ENCODE measurements at places on chromosomes 12 and 14.

DNA sequence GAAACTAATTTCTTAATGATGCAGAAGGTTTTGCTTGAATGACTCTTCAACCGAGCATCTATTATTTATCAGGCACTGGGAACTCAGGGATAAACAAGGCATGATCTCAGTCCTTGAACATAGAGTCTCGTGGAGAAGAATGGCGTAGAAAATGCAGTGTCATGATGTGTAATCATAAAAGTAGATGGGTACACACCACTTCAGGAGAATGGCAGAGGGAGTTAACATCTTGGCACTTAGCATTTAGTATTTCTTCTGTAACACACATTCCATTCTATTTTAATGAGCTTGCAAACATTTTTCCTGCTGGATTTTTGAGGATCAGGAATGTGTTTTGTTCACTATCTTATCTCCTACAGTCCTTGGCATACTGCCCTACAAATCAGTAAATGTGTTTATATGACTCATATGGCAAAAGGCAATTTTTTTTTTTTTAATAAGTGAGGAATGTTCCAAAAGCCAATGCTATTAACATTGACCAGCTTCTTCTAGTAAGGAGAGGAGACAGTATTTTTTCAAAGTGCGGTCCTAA lies 3.8 kb downstream of the TXNRD1 start:
- no peak for DNase-seq

DNA sequence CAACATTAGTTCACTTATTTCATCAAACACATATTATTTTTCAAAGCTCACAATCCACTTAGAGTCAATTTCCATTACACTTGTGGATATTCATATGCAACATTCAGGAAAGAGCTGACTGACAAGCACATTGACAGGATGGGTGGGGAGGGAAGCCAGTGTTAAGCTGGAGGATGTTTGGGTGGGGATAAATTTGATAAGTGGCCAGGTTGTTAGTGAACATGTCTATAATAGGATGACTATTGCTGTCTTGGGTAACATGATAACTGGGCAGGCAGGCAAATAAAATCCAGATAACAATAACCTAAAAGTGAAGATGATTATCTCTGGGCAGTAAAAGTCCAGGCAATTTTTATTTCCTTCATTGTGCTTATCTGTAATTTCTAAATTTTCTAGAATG lies 73.8 kb upstream of the OSBPL8 start:
- no peak for DNase-seq

- no peak for DNase-seq
Observed at GRCh38 chr14:52312931-52313355, 1.2 kb upstream of the PTGER2 start.

DNA sequence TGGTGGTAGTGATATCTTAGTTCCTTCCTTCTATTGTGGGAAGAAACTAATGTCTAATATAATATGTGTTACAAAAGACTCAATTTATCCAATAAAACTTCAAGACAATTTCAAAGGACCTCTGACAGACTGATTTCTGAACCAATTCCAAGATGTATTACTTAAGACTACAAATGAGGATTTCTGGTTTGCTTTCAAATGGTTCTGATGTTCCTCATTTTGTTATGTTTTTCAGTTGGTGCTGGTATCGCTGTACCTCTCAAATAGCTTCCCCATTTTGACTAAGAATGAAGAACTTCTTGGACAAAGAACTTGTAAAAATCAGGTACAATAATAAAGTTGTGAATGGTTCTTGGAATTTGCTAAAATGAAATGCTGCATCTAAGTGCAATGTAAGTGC lies 19.4 kb upstream of the MBIP start:
- no peak for DNase-seq

DNA sequence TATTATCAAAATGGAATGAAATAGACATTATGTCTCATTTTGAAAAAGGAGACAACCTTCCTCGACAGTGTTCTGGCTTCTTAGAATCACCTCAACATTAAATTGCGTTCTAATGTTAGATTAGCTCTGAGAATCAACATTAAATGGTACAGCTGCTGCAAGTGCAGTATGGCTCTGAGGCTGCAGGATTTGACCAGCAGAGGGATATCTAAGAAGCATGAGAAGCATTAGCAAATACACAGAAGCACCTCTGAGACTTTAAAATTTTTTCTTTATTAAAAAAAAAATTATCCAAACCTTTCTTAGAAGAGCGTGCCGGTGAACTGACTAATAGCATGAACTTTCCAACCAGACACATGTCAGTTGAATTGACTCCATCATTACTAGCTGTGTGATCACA lies 253.4 kb upstream of the LRIG3 start:
- no peak for DNase-seq

DNA sequence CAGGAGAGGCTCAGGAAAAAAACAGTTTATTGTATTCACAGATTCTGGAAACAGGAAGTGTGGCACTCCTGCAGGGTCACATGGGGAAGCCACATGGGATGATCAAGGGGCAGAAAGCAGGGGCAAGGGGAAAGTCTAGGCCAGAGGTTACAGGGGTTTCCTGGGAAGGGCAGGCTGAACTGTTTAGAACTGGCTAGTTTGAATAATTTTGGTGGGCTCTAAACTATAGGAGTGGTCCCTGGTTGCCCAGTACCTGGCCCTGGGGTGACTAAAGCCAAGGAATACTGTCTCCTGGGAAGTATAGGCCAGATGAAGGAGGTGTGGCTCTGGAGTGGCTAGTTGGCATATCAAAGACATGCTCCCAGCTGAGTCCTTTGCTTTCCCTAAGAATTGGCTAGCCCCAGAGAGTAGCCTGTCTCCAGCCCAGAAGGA lies 169.2 kb downstream of the SLC41A2 start:
- no peak for DNase-seq

- DNase-seq: no peak
Observed at GRCh38 chr12:96221391-96221790, 27.2 kb downstream of the ELK3 start.

- DNase-seq: no peak
Observed at GRCh38 chr12:56897844-56898361, 36.3 kb downstream of the SDR9C7 start.

- DNase-seq: no peak
Observed at GRCh38 chr14:69963966-69964365, 84.8 kb downstream of the SMOC1 start.

GRCh38 chr12:53474819-53475218 lies 22.9 kb downstream of the PCBP2 start:
- DNase-seq: no peak

GRCh38 chr14:104586832-104587620 lies 7.5 kb downstream of the C14orf180 start:
- no peak for DNase-seq
